ENCODE measurements at places on chromosomes 6 and 20.

- DNase-seq: no peak
These were observed 188.6 kb downstream of the DTNBP1 start for GRCh38 chr6:15474196-15474595.

DNA sequence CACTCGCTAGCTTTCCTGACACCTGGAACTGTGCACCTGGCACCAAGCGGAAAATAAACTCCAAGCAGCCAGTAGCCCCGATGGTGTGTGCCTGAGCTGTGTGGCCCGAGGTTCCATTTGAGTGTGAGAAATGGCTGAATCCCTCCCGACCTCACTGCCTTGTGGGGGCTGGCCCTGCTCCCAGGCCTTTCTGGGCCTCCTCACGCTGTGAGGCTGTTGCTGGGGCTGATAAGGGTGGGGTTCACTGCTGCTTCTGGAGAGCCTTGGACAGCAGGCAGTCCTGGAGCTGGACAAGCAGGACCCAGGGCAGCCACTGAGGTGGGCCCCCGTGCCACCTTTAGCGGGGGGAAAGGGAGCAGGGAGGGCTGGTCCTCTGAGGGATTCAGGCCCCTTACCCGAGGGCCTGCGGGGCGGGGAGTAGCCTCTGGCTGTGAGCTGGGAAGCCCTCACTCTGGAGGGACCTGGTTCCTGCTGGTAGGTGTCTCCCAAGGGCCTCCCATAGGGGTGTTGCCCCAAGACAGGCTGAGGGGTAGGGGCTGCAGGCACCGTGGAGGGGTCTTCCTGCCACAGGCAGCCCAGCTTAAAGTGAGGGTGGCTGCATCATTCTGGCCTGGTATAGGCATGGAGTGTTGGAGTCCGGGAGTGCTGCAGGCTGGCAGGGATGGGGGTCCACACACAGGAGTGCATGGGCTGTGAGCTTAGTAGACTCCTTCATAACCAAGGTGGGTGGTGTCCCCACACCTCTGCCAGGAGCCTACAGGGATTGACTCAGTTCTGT is 1.7 kb downstream of the PPDPF start:
- no peak for DNase-seq

DNA sequence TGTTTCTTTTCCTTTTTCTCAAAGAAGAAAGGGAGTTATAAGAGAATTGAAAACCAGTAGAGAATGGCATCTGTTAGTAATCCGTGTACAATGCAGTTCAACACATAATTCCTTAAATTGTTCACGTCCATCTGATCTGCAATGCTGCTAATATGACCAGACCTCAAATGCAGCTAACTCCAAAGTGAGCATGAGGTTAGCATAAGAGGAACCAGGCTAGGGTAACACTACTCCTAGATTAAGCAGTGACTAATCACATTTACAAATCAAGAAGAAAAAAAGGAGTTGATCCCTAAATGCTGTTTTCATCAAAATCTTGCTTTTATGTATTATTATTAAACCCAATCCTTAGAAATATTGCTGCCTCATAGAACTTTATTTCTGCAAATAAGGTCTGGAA is 432.7 kb upstream of the ARID1B start:
- no peak for DNase-seq

GRCh38 chr6:44672841-44673240 is 285.3 kb downstream of the CDC5L start:
- no peak for DNase-seq

- no peak for DNase-seq
These were observed 120.5 kb upstream of the CHD6 start for GRCh38 chr20:41738604-41739206.

All from stimulated activated CD4-positive, alpha-beta T cell treated with anti-CD3 and anti-CD28 coated beads, Interleukin-2, amount 100 ng/mL, for 4 hours (primary cell).